K562 (cell line): ENCODE measurements at places on chromosomes 3 and 15.
A peak's percentile ranks its signal among the peaks of the same experiment; 100 is the strongest.

GRCh38 chr15:33311312-33311971, 675 bp downstream of the RYR3 start:
- 0 out of 2 replicates have a peak, but pooled peaks cover 4% of the 10 kb centered on the region for H3K4me1 ChIP-seq
- H3K36me3 ChIP-seq, result no peaks in the 10 kb centered on the region
- DNase-seq, result no peak
- H3K27ac ChIP-seq, result no peak overlapping the region

DNA sequence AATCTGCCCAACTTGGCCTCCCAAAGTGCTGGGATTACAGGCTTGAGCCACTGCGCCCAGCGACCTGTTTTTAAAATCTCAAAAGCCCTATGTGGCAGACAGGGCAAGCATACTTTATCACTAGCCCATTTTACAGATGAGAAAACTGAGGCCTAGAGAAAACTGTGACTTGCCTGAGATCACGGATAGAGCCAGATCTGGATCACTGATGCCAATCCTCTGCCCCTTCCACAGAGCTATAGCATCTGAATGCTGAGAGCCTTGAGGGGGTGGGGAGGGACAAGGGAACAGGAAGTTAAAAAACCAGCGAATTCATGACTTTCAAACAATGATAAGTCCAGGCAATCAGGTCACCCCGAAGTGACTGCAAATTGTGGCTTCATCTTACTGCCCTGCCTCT, 7.3 kb downstream of the ANKRD63 start:
- no peaks in the 10 kb centered on the region for H3K36me3 ChIP-seq
- peaks cover 13% of the 10 kb centered on the region for H3K4me1 ChIP-seq
- peaks cover 16% of the 10 kb centered on the region; the same call in 1 of the 2 replicates for H3K27me3 ChIP-seq
- no peak overlapping the region for H3K4me3 ChIP-seq
- H3K27ac ChIP-seq, result no peak overlapping the region

GRCh38 chr15:31501536-31502157, 175.0 kb downstream of the KLF13 start:
- peaks cover 28% of the 10 kb centered on the region; the same call in 1 of the 2 replicates for H3K27me3 ChIP-seq
- no peak overlapping the region for H3K27ac ChIP-seq
- H3K4me3 ChIP-seq, result no peak overlapping the region
- DNase-seq, result no peak
- H3K36me3 ChIP-seq, result no peaks in the 10 kb centered on the region

- H3K27me3 ChIP-seq, result peaks cover 43% of the 10 kb centered on the region
- H3K27ac ChIP-seq, result no peak overlapping the region
- no peaks in the 10 kb centered on the region for H3K36me3 ChIP-seq
- DNase-seq, result no peak
Observed at GRCh38 chr3:184466413-184466960, 86.6 kb downstream of the CHRD start.

GRCh38 chr3:55329849-55330248, 157.3 kb downstream of the WNT5A start:
- H3K4me3 ChIP-seq, result no peak overlapping the region
- H3K27me3 ChIP-seq, result no peaks in the 10 kb centered on the region
- no peaks in the 10 kb centered on the region for H3K4me1 ChIP-seq
- H3K36me3 ChIP-seq, result no peaks in the 10 kb centered on the region

DNA sequence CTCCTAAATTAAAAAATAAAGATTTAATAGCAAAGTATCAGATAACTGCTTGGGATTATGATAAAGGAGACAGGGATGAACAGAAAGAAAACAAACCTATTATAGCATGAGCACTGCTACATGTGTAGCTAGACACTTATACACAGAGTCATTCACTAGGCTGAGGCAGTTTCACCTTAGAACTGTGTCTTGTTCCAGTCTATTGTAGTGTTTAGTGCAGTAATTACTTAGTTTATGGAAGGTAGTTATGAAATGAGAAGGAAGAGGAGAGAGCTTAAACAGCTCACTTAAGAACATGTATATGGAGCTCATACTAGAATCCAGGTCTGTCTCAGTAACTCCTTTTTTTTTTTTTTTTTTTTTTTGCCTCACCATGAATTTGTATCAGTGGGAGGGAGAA, 441.4 kb downstream of the PDCD6IP start:
- H3K4me1 ChIP-seq, result no peaks in the 10 kb centered on the region
- no peaks in the 10 kb centered on the region for H3K36me3 ChIP-seq
- H3K27ac ChIP-seq, result no peak overlapping the region
- no peak for DNase-seq
- H3K4me3 ChIP-seq, result no peak overlapping the region
- H3K27me3 ChIP-seq, result no peaks in the 10 kb centered on the region

DNA sequence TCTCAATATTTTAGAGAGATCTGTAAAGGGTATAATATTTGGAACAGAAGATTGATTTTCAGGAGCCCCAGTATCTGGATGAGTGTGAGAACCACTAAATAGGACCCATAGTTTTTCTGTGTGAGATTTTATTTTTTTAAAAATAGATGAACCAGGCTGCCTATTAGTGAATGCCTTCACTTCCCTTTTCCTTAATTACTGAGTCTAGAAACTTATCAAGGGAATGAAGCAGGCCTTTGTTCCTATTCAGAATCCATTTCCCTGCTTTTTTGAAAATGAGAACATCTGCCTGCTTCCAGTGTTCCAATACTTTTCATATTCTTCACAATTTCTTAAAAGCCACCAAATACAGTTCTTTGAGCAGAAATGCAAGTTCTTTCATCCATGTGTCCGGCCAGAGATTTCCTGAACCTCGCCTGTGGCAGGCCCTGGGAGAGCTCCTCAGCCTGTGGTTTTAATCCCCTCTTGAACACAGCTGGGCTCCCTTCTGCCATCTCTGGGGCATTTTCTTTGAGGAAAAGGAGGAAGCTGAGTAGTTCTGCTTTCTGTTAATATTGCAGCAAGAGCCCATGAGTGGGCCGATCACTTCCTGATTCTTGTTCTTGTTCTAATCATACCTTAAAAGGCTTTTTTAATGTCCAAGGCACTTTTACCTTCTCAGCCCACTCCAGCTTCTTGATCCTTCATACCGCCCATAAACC, 4.7 kb downstream of the EHD4 start:
- H3K27ac ChIP-seq, result peak overlapping the region; percentile 38; the same call in 1 of the 3 replicates
- H3K4me3 ChIP-seq, result no peak overlapping the region
- peaks cover 14% of the 10 kb centered on the region for H3K4me1 ChIP-seq
- DNase-seq, result no peak
- H3K36me3 ChIP-seq, result no peaks in the 10 kb centered on the region

GRCh38 chr15:85029221-85029620, 47.6 kb downstream of the PDE8A start:
- H3K36me3 ChIP-seq, result no peaks in the 10 kb centered on the region
- H3K27ac ChIP-seq, result no peak overlapping the region
- H3K4me1 ChIP-seq, result peaks cover 5% of the 10 kb centered on the region; the same call in 1 of the 2 replicates
- no peak for DNase-seq
- no peak overlapping the region for H3K4me3 ChIP-seq
- no peaks in the 10 kb centered on the region for H3K27me3 ChIP-seq

- no peak for DNase-seq
- H3K4me1 ChIP-seq, result no peaks in the 10 kb centered on the region
- no peak overlapping the region for H3K27ac ChIP-seq
- H3K4me3 ChIP-seq, result no peak overlapping the region
Observed at GRCh38 chr3:152860736-152861135, 25.8 kb downstream of the P2RY1 start.

DNA sequence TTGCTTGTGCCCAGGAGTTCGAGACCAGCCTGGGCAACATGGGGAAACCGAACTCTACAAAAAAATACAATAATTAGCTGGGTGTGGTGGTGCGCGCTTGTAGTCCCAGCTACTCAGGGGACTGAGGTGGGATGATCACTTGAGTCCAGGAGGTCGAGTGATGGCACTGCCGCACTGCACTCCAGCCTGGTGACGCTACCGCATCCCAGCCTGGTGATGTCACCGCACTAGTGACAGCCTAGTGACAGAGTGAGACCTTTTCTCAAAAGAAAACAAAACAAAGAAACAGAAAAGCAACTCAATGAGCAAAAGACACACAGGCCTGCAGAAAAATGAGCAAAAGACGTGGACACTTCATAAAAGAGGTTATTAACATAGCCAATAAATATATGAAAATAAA, 19.9 kb upstream of the SYNM start:
- DNase-seq, result no peak
- no peak overlapping the region for H3K4me3 ChIP-seq

GRCh38 chr15:69161079-69161877, 843 bp downstream of the GLCE start:
- H3K4me3 ChIP-seq, result peak overlapping the region; percentile 65
- H3K27ac ChIP-seq, result peak overlapping the region; percentile 37; the same call in 1 of the 3 replicates
- H3K36me3 ChIP-seq, result no peaks in the 10 kb centered on the region
- no peaks in the 10 kb centered on the region; the same call in 1 of the 2 replicates for H3K27me3 ChIP-seq

DNA sequence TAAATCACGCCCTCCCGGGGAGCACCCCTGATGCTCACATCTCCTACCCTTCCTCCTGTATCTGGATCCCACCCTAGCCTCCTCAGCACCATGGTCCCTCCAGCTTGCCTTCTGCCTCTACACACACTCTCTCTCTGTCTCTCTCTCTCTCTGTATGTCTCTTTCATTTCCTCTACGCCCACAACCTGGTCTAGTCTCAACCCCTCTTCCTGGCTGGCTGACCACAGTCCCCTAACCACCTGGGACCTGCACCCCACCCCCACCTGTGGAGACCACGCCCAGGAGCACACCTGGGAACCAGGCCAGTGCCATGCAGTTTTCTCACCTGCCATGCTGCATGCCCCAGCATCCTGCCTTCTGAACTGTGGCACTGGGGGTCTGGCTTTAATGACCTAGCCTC, 4.0 kb upstream of the CFAP100 start:
- H3K27me3 ChIP-seq, result peaks cover 5% of the 10 kb centered on the region; the same call in 2 of the 3 replicates
- no peaks in the 10 kb centered on the region for H3K36me3 ChIP-seq
- no peak overlapping the region for H3K27ac ChIP-seq
- H3K4me1 ChIP-seq, result no peaks in the 10 kb centered on the region; the same call in 2 of the 3 replicates
- DNase-seq, result no peak

DNA sequence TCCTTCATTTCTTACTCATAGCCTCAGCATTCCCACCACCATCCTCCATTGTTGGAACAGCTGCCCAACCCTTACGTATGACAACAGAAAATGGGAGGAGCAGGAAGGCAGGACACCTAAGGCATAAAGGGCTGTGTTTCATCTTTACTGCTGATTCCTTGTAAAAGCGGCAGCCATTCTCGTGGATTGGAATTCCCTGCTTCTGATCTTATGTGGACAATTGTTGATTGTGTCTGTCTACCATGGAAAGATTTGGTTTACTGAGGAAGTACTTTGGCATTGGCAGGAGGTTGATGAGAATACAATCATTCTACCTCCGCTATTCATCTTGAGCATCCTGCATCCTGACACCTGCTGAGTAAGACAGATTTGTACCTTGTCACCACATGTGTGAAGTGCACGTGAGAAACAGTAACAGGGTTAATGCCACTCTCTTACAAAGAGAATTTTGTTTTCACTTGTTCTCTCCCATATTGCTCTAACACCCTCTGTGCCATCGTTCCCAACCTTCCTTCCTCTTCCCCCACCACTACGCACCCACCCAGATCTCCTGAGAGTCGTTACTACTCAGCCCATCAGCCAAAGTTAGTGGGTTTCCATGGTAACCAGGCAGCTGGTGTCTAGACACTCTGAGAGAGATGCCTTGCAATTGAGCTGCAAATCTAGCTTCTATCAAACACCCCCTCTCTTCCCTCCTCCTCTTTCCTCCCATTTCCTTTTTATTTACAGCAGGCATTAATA, 75.7 kb downstream of the GAP43 start:
- H3K27me3 ChIP-seq, result no peaks in the 10 kb centered on the region
- H3K27ac ChIP-seq, result no peak overlapping the region
- no peaks in the 10 kb centered on the region for H3K36me3 ChIP-seq
- no peak overlapping the region for H3K4me3 ChIP-seq

DNA sequence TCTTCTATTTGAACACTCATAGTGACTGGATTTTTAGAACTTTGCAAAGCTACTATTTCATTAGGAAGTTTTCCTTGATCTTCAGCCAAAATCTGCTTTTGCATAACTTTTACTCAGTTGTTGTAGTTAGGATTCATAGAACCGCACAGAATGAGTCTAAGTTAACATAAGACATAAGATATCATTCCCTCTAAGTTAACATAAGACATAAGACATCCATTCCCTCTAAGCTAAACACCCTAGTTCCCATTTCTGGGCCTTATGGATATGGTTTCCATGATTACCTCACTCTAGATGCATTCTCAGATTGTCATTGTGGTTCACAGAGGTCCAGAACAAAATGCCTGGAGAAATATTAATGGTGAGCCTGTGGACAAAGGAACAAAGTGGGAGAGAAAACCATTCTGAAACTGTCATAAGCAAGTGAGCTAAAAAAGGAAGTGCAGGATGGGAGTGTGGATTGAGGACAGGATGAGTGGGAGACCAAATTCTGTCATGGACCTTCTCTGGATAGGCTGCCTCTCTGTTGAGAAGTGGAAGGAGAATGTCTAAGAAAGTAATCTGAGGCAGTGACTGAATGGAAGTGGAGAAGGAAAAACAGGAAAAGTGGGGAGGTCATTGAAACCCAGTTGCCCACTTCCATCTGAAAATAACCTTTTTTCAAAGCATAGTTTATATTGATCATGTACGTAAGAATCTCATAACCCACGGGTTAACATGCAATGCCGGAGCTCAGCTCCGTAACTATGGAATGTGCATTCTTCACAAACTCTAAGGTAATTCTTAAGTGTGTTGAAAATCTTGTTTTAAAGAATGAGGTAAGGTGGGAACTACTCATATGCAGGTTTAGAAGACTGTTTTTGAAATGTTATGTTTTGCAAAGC, 37.4 kb upstream of the SECISBP2L start:
- no peaks in the 10 kb centered on the region for H3K36me3 ChIP-seq
- DNase-seq, result no peak
- H3K27ac ChIP-seq, result no peak overlapping the region
- H3K4me1 ChIP-seq, result no peaks in the 10 kb centered on the region

DNA sequence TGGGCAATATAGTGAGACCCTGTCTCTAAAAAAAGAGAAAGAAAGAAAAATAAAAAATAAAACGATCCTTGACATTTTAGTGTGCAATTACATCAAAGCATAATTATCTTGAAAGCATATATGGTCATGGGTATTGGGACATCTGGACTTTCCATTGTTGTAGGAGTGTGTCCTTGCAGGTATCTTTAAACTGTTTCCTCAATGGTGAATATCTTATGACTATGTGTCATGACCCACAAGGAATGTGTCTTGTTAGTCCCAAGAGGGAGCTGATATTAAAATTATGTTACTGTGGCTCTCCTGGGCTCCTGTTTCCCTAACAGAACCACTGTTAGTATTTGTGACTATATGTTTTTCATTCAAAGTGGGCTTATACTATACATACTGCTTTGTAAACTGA, 26.6 kb downstream of the EIF1B start:
- no peaks in the 10 kb centered on the region for H3K27me3 ChIP-seq
- peaks cover 21% of the 10 kb centered on the region for H3K4me1 ChIP-seq
- no peaks in the 10 kb centered on the region for H3K36me3 ChIP-seq
- DNase-seq, result no peak
- H3K4me3 ChIP-seq, result no peak overlapping the region
- peak overlapping the region; percentile 61; the same call in 1 of the 3 replicates for H3K27ac ChIP-seq
